ELR (cell line): ENCODE measurements at places on chromosomes 5 and 9.

- DNase-seq, result peak; percentile 95
Measured at GRCh38 chr5:135456238-135457099, 4.3 kb upstream of the TIFAB start.

- DNase-seq, result no peak
Measured at GRCh38 chr9:100091650-100092049, 7.2 kb downstream of the ERP44 start.

DNA sequence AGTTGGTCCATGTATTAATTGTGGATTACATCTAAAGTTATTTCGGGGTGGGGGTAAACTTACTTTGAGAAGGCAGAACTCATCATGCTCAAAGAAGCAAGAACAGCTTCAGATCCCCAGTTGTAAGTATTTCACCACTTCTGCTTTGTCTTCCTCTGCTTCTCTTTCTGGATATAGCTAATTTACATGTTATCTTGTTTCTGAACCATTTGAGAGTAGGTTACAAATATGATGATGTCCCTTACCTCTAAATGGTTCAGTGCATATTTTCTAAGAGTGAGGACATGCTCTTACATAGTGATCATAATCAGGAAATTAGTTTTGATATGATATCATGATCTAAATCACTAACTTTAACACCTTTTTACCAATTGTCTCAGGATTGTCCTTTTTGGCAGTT lies 11.9 kb downstream of the TRIO start:
- DNase-seq, result no peak

DNA sequence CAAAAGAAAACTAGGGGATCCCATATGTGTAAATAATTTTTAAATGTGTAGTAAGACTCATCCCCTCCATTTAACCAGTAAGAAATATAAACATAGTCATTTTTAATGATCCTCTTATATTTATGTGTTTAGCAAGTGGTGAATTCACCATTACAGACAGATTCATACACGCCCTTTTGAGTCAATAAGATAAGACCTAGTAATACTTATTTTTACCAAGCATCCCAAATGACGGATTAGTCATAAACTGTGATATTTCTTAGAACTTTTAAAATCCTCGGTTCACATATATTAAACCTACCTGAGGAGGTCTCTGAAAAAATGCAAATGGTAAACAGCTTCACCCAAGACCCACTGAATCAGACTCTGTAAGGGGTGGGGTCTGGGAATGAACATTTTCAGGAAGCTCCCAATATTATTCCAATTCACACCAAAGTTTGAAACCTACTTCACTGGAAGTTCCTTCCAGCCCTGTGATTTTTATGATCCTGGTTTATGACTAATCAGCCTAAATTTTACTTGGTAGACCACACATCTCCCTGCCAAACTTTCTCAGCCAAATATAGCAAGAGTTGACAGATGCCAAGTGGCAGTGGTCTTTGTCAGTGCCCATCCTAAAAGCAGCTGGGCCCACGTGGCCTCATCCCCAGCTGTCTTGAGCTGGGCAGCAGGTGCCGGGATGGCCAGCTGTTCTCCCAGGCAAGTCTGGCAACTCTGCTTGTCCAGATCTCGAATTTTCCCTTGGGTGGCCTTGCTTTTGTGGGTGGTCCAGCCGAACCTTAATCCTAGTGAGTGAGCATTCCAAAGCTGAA lies 559.0 kb upstream of the RGMB start:
- DNase-seq, result peak; percentile 49

GRCh38 chr9:133148199-133149129 lies 15.2 kb downstream of the GBGT1 start:
- DNase-seq, result peak; percentile 41

DNA sequence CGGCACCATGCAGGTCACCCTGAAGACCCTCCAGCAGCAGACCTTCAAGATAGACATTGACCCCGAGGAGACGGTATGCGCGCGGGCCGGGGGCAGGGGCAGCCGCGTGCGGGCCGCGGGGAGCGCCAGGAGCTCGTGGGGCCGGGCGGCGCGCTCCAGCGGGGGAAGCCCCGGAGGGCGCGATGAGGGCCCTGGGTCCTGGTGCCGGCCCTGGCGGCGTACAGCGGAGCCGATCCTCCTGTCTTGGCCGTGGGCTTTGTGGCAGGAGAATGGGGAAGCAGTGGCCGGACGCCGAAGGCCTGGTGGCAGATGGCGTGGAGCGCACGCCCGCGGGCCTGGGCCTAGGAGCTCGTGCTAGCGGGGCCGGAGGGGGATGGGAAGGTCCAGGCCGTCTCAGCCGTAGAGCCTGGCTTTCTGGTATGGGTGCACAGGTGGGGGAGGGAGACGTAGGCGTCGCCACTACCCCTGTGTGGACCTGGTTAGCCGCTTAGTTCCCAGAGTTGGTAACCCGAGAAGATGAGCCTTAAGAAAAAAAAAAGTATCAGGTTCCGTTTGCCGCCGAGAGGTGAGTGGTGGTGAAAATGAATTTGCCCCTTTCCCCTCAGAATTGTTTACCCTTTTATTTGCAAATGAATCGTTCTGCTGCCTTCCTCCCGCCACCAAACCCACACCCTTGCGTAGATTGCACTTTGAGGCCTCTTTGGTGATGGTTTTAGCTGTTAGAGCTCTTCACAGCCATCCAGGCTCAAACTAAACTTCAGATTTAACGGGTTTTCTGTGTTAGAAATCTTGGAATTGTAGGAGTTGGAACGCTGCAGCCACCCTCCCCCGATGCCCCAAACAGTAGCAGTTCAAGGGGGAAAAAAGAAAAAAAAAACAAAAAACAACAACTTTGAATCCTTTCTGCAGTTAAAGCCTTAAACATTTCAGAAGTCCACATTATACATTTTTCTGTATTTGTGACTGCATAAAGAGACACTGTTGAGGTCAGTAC lies 841 bp downstream of the RAD23B start:
- DNase-seq, result peak; percentile 81

DNA sequence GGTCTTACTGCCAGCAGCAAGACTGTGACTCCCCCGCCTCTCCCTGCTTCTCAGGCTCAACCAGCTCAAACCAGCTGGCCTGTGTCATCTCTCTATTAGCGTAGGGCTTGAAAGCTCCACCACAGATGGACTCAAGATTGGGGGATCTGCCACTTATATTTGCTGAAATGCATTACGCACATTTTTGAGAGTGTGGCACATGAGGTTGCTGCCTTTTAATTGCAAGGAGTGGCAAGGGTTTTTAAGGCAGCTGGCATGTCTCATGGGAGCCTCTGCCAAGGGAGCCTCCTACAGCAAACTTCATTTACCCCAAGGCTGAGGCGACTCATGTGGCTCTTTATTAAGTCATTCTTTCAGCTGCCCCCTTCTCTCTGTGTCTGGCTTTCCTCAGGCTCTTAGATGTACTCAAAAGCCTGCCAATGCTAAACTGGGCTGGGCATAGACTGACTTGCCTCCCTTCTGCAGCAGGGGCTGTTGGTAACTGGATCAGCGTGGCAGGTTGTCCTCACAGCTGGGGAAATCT lies 219.3 kb downstream of the SMARCA2 start:
- DNase-seq, result no peak

DNA sequence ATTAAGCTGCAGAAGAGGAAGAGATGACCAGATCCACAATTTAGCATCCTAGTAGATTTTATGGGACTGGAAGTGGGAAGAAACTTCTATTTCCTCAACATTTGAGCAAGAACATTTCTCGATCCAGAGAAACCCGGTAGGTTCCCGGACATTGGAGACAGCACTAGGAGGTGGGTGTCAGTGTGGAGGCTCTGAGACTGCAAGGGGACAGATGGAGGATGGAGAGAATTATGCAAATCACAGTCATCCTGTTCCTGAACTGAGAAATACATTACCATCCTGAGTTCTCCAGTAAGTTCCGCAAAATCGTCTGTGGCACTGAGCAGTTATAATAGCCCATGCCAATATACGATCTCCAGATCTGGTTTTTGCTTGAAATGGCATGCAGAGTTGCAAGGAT lies 25.6 kb downstream of the GLDC start:
- no peak for DNase-seq
